Muscle of leg (tissue), 16 donors: ENCODE measurements at places on chromosomes 7 and 10. TPM values are rescaled to one million over a fixed set of nuclear protein-coding genes. Genes with fewer than 3 reads are reported as not detected.

Gene CDHR3
- 10.1 TPM for total RNA-seq

Gene HECW1
- 0.13 TPM for total RNA-seq

Gene CALML5
- total RNA-seq, result not detected

Gene ERCC6
- 9.4 TPM for total RNA-seq

Gene LRRD1
- total RNA-seq, result 0.31 TPM

Gene GPR22
- 0.04 TPM for total RNA-seq

Gene SSBP1
- total RNA-seq, result 134 TPM

Gene COL13A1
- 12.5 TPM for total RNA-seq

Gene ADAM12
- total RNA-seq, result 16.0 TPM

- H3K4me1 ChIP-seq, result peaks cover 7% of the 10 kb centered on the region
- no peaks in the 10 kb centered on the region for H3K36me3 ChIP-seq
- no peak overlapping the region for H3K27ac ChIP-seq
- no peak overlapping the region for H3K4me3 ChIP-seq
- no peaks in the 10 kb centered on the region for H3K27me3 ChIP-seq
Observed at GRCh38 chr7:36905841-36906240, 181.5 kb upstream of the AOAH start.

DNA sequence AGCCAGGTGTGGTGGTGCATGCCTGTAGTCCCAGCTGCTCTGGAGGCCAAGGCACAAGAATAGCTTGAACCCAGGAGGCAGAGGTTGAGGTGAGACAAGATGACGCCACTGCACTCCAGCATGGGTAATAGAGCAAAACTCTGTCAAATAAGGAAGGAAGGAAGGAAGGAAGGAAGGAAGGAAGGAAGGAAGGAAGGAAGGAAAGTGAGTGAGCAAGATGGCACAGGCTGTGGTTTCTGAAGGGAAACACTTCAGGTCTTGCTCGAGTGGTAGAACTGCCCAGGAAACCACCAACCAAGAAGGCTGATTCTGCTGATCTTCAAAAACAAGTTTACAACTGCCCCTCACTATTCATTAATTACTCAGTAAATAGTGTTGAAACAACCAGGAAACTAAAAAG is 45.2 kb downstream of the EZH2 start:
- H3K36me3 ChIP-seq, result peaks cover 13% of the 10 kb centered on the region
- no peak overlapping the region for H3K4me3 ChIP-seq
- H3K4me1 ChIP-seq, result no peaks in the 10 kb centered on the region
- no peak overlapping the region for H3K27ac ChIP-seq
- no peaks in the 10 kb centered on the region for H3K27me3 ChIP-seq
- no peak for DNase-seq

- H3K36me3 ChIP-seq, result no peaks in the 10 kb centered on the region
- no peaks in the 10 kb centered on the region for H3K4me1 ChIP-seq
- H3K27me3 ChIP-seq, result no peaks in the 10 kb centered on the region
- no peak for DNase-seq
- H3K4me3 ChIP-seq, result no peak overlapping the region
Observed at GRCh38 chr7:113408999-113409398, 290.6 kb upstream of the SMIM30 start.

GRCh38 chr10:77498829-77499228 is 138.8 kb downstream of the KCNMA1 start:
- no peak for DNase-seq
- no peak overlapping the region for H3K27ac ChIP-seq
- no peaks in the 10 kb centered on the region for H3K27me3 ChIP-seq
- no peaks in the 10 kb centered on the region for H3K36me3 ChIP-seq
- no peak overlapping the region for H3K4me3 ChIP-seq
- peaks cover 17% of the 10 kb centered on the region for H3K4me1 ChIP-seq

DNA sequence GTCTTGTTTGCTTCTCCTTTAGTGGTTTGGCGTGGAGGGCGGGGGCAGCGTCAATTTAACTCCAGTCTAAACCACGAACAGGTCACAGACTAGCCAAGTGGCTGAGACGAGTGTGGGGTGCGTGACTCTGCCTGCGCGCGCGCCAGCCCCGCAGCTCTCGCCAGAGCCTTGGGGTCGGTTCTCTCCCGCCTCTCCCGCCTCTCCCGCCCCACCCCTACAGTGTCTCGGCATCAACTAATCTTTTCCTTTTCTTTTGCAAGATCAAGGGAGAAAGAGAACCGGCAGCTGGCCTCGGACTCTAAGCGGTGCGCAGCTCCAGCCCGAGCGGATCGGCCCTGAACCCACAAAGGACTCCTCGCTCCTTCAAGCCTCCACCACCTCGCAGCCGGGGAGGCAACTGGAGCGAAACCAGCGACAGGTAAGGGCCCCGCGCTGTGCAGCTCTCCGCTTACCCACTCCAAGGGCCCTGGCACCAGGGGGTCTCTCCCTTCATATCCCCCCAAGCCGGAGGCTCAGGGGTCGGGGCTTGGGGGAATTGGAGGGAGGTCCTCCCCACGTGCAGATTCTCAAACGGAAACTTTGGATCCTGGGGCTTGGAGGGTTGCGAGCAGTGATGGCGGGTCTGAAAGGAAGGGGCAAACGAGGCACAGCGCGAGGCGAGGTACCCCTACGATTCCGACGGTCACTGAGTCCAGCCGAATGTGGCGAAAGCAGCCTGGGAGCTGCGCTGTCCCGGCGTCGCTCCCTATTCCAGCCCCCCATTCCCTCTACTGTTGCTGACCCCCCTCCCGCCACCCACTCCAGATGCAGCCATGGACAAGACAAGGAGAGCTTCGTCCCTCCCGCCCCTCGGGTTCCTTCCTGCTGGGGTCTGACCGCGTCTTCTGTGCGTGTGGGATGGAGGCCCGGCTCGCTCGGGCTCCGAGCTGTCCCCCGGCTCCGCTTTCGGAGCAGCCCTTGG is 829 bp downstream of the CHRM2 start:
- peaks cover 11% of the 10 kb centered on the region for H3K4me1 ChIP-seq
- DNase-seq, result no peak
- H3K27me3 ChIP-seq, result peaks cover 40% of the 10 kb centered on the region
- H3K36me3 ChIP-seq, result no peaks in the 10 kb centered on the region
- peak overlapping the region; percentile 32 for H3K4me3 ChIP-seq
- no peak overlapping the region for H3K27ac ChIP-seq

- no peaks in the 10 kb centered on the region for H3K4me1 ChIP-seq
- H3K4me3 ChIP-seq, result no peak overlapping the region
- peaks cover 4% of the 10 kb centered on the region for H3K36me3 ChIP-seq
Observed at GRCh38 chr10:20276127-20276979, 460.1 kb downstream of the PLXDC2 start.

- no peak for DNase-seq
- H3K27ac ChIP-seq, result no peak overlapping the region
- H3K4me3 ChIP-seq, result no peak overlapping the region
- no peaks in the 10 kb centered on the region for H3K27me3 ChIP-seq
Observed at GRCh38 chr10:76559892-76560220, 1077.8 kb downstream of the KCNMA1 start.

DNA sequence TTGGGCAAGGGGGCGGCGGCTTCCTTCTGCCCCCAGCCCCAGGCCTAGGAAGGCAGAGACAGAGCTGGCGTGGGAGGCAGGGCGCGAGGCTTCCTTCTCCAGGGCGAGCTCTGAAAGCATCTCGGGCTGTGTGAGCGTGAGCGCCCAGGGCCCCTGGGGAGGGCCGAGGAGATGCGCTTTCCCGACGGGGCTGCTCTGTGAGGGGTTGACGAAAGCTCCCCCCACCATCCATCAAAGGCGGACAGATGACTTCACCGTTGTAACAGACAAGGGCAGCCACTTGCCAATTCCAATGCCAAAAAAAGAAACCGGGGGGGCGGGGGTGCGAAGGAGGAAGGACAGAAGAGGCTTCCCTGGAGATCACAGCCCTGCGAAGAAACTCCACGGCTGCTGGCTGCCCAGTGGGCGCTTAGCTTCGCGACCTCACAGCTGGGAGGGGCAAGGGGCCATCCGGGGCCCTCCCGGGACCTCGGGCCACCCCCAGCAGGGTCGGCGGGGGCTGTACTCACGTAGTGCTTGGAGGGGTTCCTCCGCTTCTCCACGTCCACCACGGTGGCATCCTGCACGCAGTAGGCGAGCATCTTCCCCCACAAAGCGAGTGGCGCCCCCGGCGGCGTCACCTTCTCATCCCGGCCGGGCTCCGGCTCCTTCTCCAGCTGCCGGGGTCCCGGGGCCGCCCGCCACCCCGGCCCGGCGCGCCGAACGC is 537 bp downstream of the SH3PXD2A start:
- peak overlapping the region; percentile 85 for H3K4me3 ChIP-seq
- no peaks in the 10 kb centered on the region for H3K27me3 ChIP-seq
- peaks cover 62% of the 10 kb centered on the region for H3K4me1 ChIP-seq
- peak; percentile 80 for DNase-seq
- peaks cover 10% of the 10 kb centered on the region for H3K36me3 ChIP-seq

DNA sequence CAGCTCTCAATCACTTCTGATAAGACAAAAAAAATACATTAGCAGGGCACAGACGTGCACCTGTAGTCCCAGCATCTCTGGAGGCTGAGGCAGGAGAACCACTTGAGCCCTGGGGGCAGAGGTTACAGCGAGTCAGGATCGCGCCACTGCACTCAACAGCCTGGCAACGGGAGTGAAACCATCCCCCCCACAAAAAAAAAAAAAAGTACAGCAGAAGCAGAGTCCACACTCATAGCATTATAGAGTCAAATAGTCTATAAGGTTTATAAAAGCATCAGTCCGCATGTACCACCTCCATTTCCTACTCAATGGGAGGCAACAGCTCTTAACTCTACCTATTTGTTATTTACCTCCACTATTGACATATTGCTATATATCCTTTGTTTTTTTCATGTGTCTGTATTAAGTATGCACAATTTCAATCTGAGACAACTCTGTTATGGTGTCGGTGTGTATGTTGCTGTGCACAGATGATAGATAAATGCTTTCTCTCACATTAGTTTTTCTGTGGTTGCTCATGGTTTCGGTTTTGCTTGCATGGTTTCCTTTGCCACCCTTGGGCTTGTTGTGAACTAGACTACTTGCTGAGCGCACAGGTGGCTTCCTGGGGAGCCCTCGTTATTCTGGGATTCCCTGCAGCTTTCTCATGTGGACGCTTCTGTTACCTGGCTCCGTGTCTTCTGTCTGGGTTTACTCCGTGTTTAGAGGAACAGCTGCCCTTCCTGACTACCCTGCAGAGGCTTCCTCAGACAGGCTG is 40.4 kb downstream of the PROSER2 start:
- no peaks in the 10 kb centered on the region for H3K4me1 ChIP-seq
- DNase-seq, result no peak
- no peaks in the 10 kb centered on the region for H3K36me3 ChIP-seq
- no peaks in the 10 kb centered on the region for H3K27me3 ChIP-seq
- H3K27ac ChIP-seq, result no peak overlapping the region

GRCh38 chr10:93090619-93091018 is 16.9 kb downstream of the CYP26A1 start:
- H3K4me3 ChIP-seq, result no peak overlapping the region
- no peaks in the 10 kb centered on the region for H3K36me3 ChIP-seq
- no peaks in the 10 kb centered on the region for H3K27me3 ChIP-seq
- no peaks in the 10 kb centered on the region for H3K4me1 ChIP-seq
- no peak for DNase-seq

- H3K27ac ChIP-seq, result no peak overlapping the region
- DNase-seq, result no peak
- H3K36me3 ChIP-seq, result no peaks in the 10 kb centered on the region
- no peak overlapping the region for H3K4me3 ChIP-seq
- no peaks in the 10 kb centered on the region for H3K27me3 ChIP-seq
Observed at GRCh38 chr10:47167591-47167990, 132.4 kb upstream of the GDF10 start.

DNA sequence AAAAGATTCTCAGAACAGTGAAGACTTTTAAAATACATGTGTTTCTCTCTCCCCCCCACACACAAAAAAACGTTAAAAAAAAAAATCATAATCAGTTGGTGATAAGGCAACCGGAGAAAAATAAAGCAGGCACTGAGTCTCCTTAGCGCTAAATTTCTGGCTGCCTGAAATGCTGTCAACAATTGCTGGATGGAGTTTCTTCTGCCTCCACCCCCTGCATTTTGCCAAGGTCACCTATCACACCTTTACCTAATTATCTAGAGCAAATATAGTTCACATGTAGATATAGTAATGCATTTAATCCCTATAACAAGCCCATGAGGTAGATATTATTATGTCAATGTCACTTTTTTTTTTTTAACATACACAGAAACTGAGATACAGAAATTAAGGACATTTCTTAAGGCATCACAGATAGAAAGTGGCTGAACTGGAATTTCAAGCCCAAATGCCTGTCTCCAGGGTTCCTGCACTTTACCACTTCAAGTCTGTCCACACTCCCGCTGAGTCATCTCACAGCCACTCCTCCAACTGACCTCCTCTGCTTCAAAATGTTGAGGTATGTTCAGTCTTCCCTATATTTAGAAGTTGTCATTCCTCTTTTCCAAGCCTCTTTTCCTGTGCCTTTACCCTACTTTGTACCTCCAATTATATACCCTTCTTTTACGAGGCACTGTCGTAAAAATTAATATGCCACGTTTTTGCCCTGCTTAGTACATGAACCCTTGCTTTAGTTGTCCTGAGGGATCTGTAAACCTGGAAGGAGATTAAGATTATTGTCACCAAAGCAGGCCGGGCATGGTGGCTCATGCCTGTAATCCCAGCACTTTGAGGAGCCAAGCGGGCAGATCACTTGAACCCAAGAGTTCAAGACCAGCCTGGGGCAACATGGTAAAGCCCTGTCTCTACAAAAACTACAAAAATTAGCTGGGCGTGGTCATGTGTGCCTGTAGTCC is 72.8 kb upstream of the MPP7 start:
- H3K36me3 ChIP-seq, result no peaks in the 10 kb centered on the region
- no peaks in the 10 kb centered on the region for H3K4me1 ChIP-seq
- H3K27ac ChIP-seq, result no peak overlapping the region
- H3K4me3 ChIP-seq, result no peak overlapping the region
- no peak for DNase-seq

DNA sequence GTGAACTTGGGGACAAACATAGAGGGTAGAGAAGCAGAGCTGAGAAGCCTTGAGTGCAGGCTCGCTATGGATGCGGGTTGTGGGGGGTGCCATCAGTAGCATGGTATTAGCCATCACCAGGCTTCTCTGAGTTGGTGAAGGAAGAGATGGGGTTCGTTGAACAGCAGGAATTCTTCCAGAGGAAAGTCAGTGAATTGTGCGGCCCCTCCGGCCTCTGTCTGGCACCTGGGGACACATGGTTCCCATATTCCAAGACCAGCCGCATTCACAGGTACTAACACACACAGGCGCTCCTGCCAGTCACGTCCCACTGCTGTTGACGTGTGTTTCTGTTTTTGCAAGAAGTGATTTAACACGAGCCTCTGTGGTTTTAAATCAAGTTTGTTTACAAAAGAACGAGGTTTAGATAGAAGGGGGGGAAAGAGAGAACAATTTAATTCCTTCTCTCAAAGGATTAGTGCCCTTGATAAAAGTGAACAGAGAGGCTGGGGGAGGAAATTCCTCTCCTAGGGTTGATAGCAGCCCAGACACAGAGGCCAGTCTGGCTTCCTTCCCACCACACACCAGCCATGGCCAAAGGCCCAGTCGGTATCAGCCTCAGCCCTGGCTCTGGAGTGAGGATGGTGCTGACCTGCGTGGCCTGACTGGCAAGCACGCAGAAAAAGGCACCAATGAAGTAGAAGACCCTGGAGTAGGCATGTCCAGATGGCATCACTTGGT is 252.6 kb upstream of the IGFBP3 start:
- H3K4me1 ChIP-seq, result peaks cover 12% of the 10 kb centered on the region
- peak overlapping the region; percentile 35 for H3K27ac ChIP-seq
- no peak for DNase-seq
